ENCODE measurements at places on chromosomes 4 and X.

GRCh38 chr4:80036949-80037685, 35.9 kb downstream of the ANTXR2 start:
- DNase-seq: no peak

GRCh38 chr4:123672987-123673386, 276.4 kb downstream of the SPRY1 start:
- DNase-seq: no peak

GRCh38 chr4:86388252-86388651, 28.4 kb upstream of the MAPK10 start:
- DNase-seq: no peak

DNA sequence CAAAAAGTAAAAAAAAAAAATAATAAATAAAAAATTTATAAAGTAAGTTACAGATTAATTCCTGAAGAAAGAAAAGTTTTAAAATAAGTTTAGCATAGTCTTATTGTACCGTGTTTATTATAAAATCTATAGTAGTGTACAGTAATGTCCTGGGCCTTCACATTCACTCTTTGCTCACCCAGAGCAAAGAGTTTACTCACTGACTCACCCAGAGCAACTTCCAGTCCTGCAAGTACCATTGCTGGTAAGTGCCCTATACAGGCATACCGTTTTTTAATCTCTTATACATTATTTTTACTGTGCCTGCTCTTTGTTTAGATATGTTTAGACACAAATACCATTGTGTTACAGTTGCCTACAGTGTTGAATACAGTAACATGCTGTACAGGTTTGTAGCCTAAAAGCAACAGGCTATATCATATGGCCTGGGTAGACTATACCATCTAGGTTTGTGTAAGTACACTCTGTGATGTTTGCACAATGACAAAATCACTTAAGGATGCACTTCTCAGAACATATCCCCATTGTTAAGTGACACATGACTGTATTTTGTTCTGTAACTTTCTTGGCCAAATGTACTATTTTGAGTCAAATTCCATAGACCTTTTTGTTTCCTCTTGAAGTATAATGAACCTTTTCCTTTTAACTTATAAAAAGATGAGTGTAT, 199.0 kb upstream of the NUDT6 start:
- DNase-seq: no peak

DNA sequence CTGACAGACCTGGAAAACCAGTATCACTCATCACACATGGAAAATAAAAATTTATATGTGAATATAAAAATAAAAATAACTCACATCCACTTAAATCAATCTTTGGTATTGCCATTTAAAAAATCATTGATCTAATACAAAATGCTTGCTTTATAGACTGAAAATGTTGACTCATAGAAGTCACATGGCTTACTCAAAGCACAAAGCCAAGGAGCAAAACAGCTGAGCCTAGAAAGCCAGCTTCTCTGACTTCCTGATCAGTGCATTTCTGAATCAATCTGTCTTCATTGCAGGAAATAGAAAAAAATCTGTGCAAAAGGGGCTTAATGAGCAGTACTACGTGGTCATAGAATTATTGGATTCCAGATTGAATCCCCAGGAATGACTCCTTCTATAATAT, 176.9 kb upstream of the HS3ST1 start:
- DNase-seq: no peak

DNA sequence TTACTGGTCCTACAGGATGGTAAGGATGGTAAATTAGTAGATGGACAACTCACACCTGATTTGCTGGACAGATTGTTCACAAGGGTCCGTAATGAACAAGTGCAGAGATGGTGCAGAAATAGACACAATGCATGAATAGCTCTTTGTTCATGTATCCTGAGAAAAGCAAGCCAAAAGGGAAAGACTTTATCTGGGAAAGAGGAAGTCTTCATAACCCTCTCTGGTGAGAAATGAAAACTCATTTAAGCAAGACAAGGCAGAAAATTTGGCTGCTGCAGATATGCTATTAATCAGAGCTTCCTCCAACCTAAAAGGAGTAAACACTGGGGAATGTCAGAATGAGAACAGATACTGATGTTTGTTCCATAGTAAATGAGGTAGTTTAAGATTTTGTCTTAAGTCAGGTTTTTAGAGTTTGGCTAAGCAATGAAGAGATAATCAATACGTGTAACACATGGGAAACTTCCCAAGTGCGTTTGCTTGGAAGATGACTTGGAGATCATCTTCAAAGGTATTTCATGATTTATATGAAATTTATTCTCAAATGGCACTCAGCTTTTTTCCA, 152.4 kb upstream of the BMPR1B start:
- no peak for DNase-seq

- DNase-seq: no peak
Observed at GRCh38 chr4:96916711-96917110, 1076.8 kb downstream of the PDHA2 start.
